ENCODE measurements at places on chromosomes 4 and X. TPM values are rescaled to one million over a fixed set of nuclear protein-coding genes. Genes with fewer than 3 reads are reported as not detected.

GRCh38 chr4:135277068-135277979, 1075.7 kb upstream of the PABPC4L start:
- no peaks in the 10 kb centered on the region for H3K4me1 ChIP-seq
- no peak overlapping the region for H3K27ac ChIP-seq
- no peaks in the 10 kb centered on the region for H3K36me3 ChIP-seq
- no peak for DNase-seq
- H3K4me3 ChIP-seq = no peak overlapping the region

- H3K4me1 ChIP-seq = no peaks in the 10 kb centered on the region
- no peaks in the 10 kb centered on the region for H3K27me3 ChIP-seq
- no peak overlapping the region for H3K27ac ChIP-seq
- no peaks in the 10 kb centered on the region for H3K36me3 ChIP-seq
Measured at GRCh38 chr4:137390707-137391106, 141.6 kb downstream of the PCDH18 start.

DNA sequence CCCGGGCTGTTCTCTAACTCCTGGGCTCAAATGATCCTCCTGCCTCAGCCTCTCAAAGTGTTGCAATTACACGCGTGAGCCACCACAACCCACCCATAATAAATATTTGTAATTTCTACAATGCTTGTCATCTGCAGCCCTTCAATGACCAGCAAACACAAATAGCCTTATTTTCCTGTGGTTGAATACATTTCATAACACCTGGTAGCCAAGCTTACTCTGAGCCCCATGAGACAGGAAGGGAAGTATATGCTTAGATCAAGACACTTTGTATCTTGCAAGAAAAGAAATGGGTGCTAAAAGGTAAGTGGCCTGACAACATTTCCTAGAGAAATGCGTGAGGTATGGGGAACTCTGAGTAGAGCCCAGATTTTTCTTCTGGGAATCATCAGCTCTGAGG, 56.9 kb upstream of the PDGFRA start:
- H3K27ac ChIP-seq = no peak overlapping the region
- H3K4me1 ChIP-seq = no peaks in the 10 kb centered on the region
- H3K4me3 ChIP-seq = no peak overlapping the region

- H3K4me1 ChIP-seq = no peaks in the 10 kb centered on the region
- no peaks in the 10 kb centered on the region for H3K36me3 ChIP-seq
- no peaks in the 10 kb centered on the region for H3K27me3 ChIP-seq
- no peak overlapping the region for H3K4me3 ChIP-seq
- no peak for DNase-seq
Measured at GRCh38 chrX:132235488-132235887, 16.2 kb upstream of the RAP2C start.

GRCh38 chr4:92988301-92988700, 684.5 kb downstream of the GRID2 start:
- no peak for DNase-seq
- no peak overlapping the region for H3K27ac ChIP-seq
- H3K4me3 ChIP-seq = no peak overlapping the region

GRCh38 chr4:36222702-36223101, 21.6 kb downstream of the ARAP2 start:
- no peak overlapping the region for H3K4me3 ChIP-seq
- DNase-seq = no peak
- no peaks in the 10 kb centered on the region for H3K27me3 ChIP-seq
- peaks cover 24% of the 10 kb centered on the region for H3K36me3 ChIP-seq
- H3K27ac ChIP-seq = no peak overlapping the region
- H3K4me1 ChIP-seq = peaks cover 38% of the 10 kb centered on the region

- no peak overlapping the region for H3K4me3 ChIP-seq
- no peak overlapping the region for H3K27ac ChIP-seq
- no peaks in the 10 kb centered on the region for H3K27me3 ChIP-seq
- H3K36me3 ChIP-seq = peaks cover 4% of the 10 kb centered on the region
Measured at GRCh38 chr4:74203467-74203866, 45.5 kb downstream of the MTHFD2L start.

- H3K4me3 ChIP-seq = no peak overlapping the region
- H3K4me1 ChIP-seq = peaks cover 6% of the 10 kb centered on the region
- H3K27ac ChIP-seq = no peak overlapping the region
- peaks cover 11% of the 10 kb centered on the region for H3K36me3 ChIP-seq
- DNase-seq = no peak
- peaks cover 27% of the 10 kb centered on the region for H3K27me3 ChIP-seq
Measured at GRCh38 chr4:572594-572993, 3.5 kb downstream of the TMEM271 start.

GRCh38 chr4:118816538-118817177, 19.3 kb downstream of the SEC24D start:
- H3K27me3 ChIP-seq = no peaks in the 10 kb centered on the region
- DNase-seq = no peak
- H3K4me1 ChIP-seq = no peaks in the 10 kb centered on the region
- H3K27ac ChIP-seq = no peak overlapping the region
- H3K4me3 ChIP-seq = no peak overlapping the region
- peaks cover 32% of the 10 kb centered on the region for H3K36me3 ChIP-seq

DNA sequence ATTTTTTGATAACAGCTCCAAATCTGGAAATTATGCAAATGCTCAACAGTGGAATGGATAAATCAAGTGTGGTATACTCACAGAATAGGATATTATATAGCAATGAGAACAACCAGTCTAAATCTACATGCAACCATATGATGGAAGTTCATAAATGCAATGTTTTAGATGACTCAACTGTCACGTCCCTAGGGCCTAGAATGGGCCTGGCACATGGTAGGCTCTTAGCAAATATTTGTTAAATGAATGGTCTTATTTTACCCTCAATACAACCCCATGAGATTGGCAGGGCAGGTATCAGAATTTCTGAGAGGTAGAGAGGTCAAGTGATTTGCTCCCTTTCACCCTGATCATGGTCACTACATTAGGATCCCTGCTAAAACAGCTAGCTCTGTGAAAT, 14.6 kb upstream of the NKX3-2 start:
- H3K27ac ChIP-seq = no peak overlapping the region
- no peak overlapping the region for H3K4me3 ChIP-seq
- DNase-seq = no peak
- H3K36me3 ChIP-seq = no peaks in the 10 kb centered on the region
- H3K27me3 ChIP-seq = peaks cover 10% of the 10 kb centered on the region

DNA sequence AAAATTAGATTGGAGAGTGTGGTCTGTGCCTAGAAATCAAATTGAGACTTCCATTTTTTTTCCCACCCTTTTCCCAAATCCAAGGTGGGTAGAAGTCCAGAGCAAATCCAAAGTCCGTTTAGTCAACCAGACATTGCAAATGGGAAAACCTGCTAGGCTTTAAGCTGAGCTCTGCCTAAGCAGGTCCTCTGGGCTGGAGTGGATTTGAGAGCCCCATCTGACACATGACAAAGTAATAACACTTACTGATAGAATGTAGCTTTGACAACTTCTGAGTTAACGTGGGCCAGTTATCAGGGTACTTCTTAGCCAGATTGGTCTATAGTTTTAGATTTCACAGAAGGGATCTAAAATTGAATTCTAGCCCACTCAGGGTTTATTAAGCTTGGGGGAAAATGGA, 242.3 kb downstream of the GALNTL6 start:
- H3K4me3 ChIP-seq = no peak overlapping the region
- no peak overlapping the region for H3K27ac ChIP-seq
- no peaks in the 10 kb centered on the region for H3K36me3 ChIP-seq
- H3K4me1 ChIP-seq = no peaks in the 10 kb centered on the region

GRCh38 chr4:76381986-76382385, 39.0 kb downstream of the CCDC158 start:
- H3K4me3 ChIP-seq = no peak overlapping the region
- DNase-seq = no peak
- H3K27ac ChIP-seq = no peak overlapping the region
- peaks cover 3% of the 10 kb centered on the region for H3K27me3 ChIP-seq

DNA sequence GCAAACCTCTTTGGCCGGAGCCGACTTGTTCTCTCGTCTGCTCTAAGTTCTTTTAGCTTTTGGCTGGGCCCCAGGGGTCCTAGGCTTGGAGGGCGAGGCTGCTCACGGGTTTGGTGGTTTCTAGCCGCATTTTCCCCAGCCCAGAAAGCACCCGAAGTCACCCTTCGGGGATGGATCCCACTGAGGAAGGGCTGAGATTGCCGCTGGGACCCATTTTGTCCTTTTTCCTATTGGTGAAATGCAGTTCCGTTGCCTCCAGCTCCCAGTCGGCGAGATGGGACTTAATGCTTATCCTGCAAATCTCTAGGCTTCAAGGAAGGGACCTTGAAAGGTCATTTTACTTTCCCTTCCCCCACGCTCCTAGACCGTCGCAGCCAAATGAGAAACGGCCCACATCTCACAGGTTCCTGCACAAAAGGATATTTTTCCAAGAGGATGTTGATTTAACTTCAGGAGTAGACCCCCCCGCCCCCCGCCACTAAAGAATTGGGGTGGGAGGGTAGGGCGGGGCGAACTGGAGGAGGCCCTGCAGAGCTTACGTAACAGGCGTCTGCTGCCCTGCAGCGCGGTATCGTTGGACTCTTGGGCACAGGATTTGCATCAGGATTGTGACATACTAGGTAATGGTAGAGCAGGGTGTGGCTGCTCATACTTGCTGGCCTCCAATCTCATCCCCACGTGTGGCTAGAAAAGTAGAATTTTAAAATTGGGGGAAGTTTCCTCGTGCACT, 564 bp downstream of the PGK1 start:
- peak overlapping the region; percentile 97 for H3K4me3 ChIP-seq
- H3K4me1 ChIP-seq = peaks cover 49% of the 10 kb centered on the region
- peaks cover 62% of the 10 kb centered on the region for H3K36me3 ChIP-seq
- DNase-seq = peak; percentile 53

DNA sequence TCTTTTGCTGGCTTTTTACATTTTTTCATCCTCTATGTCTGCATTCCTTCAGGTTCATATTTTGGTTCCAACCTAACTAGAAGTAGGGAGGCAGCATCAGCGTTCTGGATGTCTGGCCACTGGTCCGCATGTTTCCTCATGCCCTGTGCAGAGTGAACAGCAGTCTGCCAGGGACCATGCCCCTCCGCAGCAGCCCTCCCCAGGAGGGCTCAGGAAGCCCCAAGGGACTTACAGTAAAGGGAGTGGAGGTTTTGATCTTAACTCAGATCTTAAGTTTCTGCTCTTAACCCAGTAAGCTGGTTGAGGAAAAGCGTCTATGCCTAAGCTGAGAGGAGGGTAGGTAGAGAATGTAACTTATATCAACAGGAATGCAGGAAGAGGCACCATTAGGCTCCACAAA, 45.0 kb upstream of the LEF1 start:
- no peaks in the 10 kb centered on the region for H3K27me3 ChIP-seq
- DNase-seq = no peak

Gene PPP1R2C
- total RNA-seq = not detected

Gene STK32B
- total RNA-seq = not detected

Gene GAB3
- total RNA-seq = 10.3 TPM

Measured in activated CD8-positive, alpha-beta T cell treated with anti-CD3 and anti-CD28 coated beads, Interleukin-2, amount 10 ng/mL, durations not matched to agents 7 days and 5 days (primary cell).